ENCODE measurements at places on chromosomes 16 and 17.

- no peak for DNase-seq
These were observed 2.7 kb upstream of the C16orf74 start for GRCh38 chr16:85753559-85753958.

- peak; percentile 72 for DNase-seq
These were observed 13.7 kb upstream of the CDC42EP4 start for GRCh38 chr17:73325527-73325842.

- DNase-seq = no peak
These were observed 23.5 kb downstream of the COX10 start for GRCh38 chr17:14092808-14093207.

GRCh38 chr16:88505405-88506082 is 52.5 kb downstream of the ZFPM1 start:
- peak; percentile 38 for DNase-seq

DNA sequence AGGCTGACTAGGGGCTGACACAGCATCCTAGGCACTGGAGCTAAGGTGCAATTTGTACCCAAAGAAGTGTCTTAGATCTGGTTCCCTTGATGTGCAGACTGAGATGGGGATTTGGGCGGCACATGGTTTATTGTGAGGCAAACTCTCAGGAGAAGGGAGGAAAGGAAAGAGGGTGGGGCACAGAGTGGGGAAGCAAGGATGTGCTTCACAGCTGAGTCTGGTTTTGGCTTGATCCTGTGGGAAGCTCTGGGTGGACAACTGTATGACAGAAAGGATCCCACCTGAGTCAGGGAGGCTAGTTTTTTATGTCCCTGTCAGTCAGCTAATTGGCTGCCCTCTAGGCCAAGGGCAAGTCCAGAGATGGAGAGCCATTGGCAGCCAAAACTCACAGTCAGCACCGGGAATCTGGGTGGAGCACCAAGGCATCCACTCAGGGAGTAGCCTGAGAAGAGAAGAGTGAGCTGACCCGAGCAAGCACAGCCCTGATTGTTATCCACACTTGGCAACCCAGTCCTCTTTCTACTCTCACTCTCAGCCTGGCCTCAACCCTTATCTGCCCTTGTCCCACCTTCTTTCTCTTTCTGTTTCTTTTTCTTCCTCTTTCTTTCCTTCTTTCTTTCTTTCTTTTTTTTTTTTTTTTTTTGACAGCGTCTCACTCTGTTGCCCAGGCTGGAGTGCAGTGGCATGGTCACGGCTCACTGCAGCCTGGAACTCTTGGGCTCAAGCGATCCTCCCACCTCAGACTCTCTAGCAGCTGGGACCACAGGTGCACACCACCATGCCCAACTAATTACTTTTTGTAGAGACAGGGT is 12.0 kb downstream of the ARL4D start:
- DNase-seq = no peak

Measured in suppressor macrophage (primary cell).